AML-193 (cell line): ENCODE measurements at places on chromosomes 5 and 9.

DNA sequence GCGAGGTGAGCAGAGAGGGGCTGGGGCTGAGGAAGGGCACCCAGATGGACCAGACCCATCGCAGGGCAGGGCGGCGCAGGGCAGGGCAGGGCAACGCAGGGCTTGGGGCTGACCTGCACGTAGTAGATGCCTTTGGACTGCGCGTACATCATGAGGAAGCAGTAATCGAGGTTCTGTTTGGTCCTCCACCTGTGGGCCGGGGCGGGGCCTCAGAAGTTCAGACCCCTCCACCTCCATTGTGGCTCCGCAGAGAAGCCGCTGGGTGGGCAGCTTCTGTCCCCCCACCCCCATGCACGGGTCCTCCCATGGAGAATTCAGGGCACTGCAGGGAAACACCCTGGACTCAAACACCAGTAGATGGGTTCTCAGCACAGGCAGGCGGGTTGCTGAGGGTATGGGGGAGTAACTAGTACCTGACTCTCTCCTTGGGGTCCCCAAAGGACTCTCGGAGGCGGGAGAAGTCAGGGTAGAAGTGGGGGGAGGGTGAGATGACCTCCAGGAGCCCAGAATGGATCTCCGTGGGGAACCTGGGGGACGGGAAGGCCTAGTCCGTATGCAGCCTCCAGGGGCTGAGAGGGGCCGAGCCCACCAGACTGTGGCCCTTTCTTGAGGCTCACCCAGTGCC lies 6.4 kb downstream of the LTC4S start:
- DNase-seq: no peak

GRCh38 chr5:173265433-173265832 lies 30.4 kb upstream of the NKX2-5 start:
- DNase-seq: no peak

GRCh38 chr9:63817622-63818518 lies 1467.1 kb downstream of the FOXD4L5 start:
- DNase-seq: no peak

GRCh38 chr5:149860801-149861322 lies 83.7 kb downstream of the PDE6A start:
- no peak for DNase-seq

DNA sequence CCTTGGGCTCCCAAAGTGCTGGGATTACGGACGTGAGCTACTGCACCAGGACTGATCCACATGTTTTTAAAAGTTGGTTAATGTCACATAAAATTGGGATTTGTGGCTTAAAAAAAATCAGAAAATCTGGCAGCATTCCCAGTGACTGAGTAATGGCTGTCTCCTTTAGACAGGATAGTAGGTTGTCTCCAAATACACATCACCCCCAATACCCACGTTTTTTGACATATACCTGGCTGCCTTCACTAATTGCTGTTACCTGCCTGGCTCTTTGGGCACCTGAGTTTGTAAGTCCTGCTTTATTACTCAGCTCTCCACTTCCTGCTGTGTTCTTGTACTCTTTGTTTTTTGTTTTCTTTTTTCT lies 84.8 kb downstream of the KDM4C start:
- no peak for DNase-seq

DNA sequence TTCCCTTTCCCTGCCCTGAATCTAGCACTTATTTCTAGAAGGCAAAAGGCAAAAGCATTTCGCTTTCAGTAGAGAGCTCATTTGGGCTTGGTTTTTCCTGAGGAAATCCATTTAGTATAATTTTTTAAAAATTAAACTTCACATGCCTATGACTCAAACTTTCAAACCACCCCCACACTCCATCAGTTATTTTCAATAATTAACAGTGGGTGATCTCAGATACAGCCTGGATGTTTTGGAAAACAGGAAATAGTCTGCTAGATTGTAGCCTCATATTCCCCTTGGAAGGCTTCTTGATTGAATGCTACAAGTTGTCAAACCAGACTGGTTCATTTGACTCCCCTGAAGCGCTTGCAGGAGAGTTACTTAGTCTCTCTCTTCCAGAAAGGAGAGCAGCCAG lies 40.6 kb downstream of the SEMA5A start:
- no peak for DNase-seq

GRCh38 chr9:130189840-130190239 lies 17.6 kb downstream of the NCS1 start:
- DNase-seq: no peak
